CD4-positive, alpha-beta T cell treated with Interleukin-17A for 4 hours (primary cell): ENCODE measurements at places on chromosomes 16 and 17.

DNA sequence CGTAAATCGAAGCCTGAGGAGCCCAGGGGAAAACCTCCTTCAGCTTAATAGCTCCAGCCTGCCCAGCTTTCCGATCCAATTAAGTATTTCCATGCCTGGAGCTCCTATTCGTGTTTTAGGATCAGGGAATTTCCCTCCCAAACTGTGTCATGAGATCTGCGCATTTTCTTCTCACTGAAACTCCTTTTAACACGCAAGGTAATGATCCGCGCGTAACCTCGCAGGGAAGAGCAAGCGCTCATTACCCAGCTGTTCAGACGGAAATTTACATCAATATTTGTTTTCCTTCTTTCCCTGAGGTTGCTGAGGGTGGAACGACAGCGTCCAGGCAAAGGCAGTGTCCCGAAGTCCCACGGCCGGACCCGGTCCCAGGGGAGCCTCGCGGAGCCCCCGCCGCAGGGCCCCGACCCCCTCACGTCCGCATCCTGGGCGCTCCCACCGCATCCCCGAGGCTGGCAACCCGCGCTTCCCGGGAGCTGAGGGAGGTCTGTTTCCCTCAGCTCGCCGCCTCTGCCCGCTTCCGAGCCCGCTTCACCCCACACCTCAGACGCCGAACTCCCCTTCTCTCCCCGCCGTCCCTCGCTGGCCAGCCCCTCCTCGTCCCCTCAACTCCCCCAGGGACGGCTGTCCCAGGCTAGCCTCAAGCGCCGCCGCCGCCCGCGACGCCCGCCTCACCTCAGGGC, 415 bp downstream of the ABCA5 start:
- DNase-seq, result peak; percentile 17

- no peak for DNase-seq
Observed at GRCh38 chr16:19621445-19621844, 65.9 kb downstream of the VPS35L start.

DNA sequence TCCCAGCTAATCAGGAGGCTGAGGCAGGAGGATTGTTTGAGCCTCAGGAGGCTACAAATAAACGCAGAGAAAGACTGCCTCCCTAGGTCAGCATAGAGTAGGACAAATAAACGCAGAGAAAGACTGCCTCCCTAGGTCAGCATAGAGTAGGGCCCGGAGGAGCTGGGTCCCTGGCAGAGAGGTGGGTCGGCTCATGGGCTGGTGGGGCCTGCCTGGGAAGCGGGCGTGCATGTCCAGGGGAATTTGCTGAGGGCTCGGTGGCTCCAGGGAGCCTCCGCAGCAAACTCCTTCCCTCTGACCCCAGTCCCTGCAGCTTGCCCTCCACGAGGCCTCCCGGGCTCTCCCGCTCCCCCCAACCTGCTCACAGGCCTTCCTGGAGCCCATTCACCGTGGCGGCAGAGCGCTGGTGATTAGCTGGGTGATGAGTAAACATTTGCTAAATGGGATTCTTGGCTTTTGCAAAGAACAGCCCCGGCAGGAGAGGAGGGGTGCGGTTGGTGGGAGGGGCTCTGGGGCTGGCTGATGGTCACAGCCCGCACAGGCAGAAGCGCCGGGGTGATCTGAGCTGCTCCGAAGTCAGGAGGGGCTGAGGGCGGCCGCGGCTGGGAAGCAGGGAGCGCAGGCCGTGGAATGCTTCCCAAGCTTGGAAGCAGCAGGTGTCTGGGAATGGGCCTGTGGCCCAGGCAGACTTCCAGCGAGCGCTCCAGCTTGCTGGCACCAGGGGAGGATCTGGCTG, 93.1 kb downstream of the RTN4RL1 start:
- DNase-seq, result no peak

- DNase-seq, result peak; percentile 23
Observed at GRCh38 chr17:2707721-2708584, 3.6 kb downstream of the CLUH start.

DNA sequence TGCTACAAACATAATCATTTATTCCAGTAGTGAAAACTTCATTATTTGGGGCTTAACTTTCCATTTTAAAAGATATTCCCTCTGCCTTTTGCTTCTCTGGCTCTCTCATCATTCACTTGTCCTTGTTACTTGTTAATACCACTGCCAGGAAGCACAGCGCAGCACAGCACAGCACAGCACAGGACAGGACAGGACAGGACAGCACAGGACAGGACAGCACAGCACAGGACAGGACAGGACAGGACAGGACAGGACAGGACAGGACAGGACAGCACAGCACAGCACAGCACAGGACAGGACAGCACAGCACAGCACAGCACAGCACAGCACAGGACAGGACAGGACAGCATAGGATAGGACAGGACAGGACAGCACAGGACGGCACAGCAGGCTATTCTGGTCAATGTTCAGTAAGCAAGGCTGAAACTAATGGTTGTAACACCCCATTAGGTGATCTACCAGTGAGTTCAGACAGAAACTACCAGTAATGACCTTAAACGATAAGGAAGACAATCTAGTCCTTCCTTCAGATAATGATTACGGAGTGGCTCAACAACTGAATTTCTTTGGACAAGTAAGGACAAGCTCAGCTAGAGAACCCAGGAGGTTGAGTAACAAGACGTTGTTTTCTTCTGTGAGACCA, 31.9 kb downstream of the COG1 start:
- no peak for DNase-seq

DNA sequence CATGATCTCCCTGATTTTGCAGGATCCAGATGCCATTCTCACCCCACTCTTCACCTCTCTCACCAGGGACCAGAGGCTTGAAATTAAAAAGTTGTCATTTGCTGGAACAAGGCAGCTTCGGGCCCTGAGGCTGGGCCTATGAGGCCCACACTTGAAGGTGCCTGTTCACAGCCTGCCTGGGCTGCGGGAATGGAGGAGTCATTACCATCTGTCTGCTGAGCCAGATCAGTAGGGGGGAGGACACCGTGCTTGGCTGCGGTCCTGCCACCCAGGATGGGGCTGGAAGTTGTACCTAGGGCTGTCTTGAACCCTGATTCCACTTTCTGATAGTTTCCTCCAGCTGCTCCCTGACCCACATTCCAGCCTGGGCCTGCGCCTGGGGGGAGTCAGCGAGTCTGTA, 208.3 kb upstream of the N4BP1 start:
- no peak for DNase-seq

- DNase-seq, result peak; percentile 25
Observed at GRCh38 chr17:57939797-57940196, 15.4 kb downstream of the CUEDC1 start.

- no peak for DNase-seq
Observed at GRCh38 chr16:65572156-65572555, 450.3 kb upstream of the CDH11 start.

- DNase-seq, result peak; percentile 28
Observed at GRCh38 chr17:28076144-28076543, 33.7 kb downstream of the NLK start.

DNA sequence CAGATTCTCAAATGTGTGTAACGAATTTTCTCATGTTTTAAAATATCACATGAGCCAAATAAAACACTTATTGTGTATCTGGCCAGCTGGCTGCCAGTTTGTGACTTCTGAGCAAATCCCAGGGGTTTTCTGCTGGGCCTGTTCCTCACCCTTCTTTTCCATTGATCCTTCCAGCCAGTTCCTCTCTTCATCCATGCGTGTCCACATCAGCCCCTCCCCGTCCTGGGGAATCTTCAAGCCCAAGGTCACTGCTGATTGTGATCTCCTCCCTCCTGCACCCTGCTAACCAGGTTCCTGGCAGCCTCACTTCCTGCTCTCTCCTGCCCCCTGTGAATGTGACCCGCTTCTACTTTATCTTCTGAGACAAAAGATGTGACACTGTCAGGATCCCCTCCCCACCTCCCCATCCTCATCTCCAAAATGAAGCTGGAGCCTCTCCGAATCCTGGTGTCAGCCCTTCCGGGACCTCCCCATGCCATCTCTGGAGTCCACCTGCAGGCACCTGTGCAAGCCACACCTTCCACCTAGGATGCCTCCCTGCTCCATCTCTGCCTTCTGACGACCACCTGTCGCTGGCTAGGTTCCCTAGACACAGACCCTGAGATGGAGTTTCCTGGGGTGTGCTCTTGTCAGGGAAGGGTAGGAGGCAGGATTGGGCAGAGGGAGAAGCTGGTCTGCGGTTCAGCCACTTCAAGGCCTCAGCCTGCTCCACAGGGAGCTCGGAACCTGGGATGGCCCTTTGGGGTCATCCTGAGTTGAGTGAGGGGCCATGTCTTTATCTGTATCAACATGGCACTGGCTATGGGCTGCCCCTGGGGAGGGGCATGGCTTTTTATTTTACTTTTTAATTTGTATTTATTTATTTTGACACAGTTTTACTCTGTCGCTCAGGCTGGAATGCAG, 205.1 kb downstream of the KATNIP start:
- no peak for DNase-seq

GRCh38 chr17:69179227-69179952, 37.7 kb upstream of the ABCA6 start:
- no peak for DNase-seq

DNA sequence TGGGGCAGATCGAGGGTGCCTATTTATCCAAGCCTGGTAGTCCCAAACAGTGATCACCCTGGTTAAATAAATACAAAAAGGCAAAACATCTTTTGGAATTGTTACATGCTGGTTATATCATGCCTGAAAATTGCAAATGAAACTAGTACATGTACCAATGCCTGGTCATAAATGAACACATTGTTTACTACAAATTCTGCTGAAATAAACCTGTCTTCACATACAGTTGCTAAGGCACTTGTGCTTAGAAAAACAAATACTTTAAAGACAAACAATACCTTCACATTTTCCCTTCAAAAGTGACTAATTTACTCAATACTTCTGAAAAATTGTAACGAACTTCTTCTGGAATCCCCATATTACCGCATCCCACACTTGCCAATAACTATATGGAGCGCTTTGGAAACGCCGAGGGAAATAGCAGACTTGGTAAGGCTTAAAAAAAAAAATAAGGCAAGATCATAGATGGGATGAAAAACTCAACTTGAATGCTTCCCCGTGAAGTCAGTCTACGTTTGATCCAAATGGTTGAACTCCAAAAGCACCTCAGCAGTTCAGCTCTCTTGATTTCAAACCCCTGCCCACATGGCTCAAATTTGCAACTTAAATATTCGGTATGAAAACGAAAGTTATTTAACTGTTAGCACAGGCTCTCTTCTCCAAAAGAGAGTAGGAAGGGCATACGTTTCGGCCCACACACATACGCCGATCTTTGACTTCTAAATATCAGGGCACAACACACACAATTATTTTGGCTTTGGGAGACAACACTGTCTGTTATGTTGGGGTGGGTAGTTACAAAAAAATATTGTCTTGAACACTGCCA, 264.5 kb downstream of the NTN1 start:
- DNase-seq, result no peak

- no peak for DNase-seq
Observed at GRCh38 chr17:1914661-1915083, 84.9 kb downstream of the RPA1 start.

DNA sequence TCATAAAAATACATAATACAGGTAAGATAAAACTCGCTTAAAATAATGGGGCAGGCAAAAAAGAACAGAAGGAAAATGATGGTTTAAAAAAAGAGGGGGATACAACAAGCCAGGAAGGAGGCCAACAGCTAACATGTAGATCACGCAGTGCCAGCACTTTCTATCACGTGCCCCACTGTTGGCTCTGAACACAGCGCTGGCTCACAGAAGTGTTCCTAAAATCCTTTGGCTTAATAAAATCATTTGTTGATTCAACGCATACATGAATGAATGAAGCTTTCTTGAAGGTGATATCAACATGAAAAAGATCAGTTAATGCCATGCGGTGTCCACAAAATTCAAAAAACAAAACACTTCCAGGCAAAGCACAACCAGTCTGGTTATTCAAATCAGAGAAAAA, 8.5 kb downstream of the ITGAE start:
- no peak for DNase-seq

GRCh38 chr17:3573246-3574100, 15.9 kb upstream of the TRPV3 start:
- no peak for DNase-seq

GRCh38 chr16:22799113-22799512, 14.8 kb upstream of the HS3ST2 start:
- no peak for DNase-seq

- DNase-seq, result peak; percentile 48
Observed at GRCh38 chr17:49557312-49558024, 18.2 kb upstream of the NXPH3 start.

DNA sequence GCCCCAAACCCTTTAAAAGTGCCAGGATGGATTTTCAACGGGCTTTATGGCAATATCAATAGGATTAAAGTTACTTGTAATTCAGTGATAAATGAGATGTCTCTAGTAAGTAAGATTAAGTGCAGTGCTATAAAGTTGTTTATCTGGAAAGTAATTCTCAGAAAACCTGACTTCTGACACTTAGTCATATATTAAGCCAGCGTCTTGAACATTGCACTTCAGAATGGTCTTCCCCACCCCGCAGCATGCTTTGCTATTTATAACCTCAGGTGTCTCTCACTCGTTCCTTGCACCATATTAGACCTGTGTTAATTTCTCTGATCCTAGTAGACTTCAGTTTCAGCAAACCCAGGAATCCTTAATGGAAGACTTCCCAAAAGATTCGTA, 2.1 kb upstream of the MAF start:
- peak; percentile 21 for DNase-seq

DNA sequence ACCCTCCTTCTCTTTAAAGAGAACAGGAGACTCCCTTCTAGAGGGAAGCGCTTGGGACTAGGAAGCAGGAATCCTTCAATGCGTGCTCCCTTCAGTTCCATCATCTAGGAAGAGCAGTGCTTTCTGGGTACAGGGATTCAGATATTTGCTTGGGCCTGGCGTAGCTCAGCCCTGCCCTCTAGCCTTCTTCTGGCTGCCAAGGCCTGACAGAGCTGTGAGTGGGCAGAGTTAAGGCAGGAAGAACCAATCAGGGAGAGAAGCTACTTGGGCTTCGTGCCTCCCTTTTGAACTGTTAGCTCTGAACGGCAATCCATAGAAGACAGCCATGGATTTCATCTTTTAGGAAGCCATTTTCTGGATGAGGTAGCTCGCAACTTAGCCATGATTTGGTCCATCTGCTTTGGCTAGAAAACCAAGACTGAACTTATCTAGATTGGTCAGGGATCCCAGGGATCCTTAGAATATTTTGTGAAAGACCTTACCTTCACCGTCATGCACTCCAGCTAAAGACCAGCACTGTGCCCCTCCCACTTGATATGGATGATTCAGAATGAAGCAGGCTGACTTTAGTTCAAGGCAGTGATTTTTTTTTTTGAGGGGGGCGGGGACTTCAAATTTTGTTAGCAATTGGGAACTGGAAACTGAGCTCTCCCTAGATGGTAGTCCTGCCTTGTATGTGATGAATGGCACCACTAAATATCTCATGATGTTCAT, 2.5 kb upstream of the CORO6 start:
- DNase-seq, result peak; percentile 25

GRCh38 chr17:14069251-14070021, at the start of gene COX10:
Gene COX10 (plus strand): TSS chr17:14069504. CDS start chr17:14069606, 102 bp downstream.
- DNase-seq, result peak; percentile 88

DNA sequence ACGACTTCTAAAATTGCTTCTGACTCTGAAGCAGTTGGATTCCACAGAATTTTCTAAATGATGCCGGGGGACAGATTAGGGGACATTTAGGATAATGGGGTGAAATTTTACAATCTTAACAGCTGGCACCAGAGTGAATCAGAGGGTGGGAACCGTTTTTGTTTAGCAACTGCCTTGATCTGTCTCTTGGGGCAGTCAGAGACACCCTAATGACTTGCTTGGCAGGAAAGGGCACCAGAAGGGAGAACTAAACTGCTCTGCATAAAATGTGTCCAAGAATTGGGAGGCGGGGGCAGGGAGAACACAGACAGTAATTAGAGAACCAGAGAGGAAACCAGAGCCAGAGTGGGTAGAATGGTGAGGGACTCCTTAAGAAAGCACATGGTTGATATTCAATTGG, 6.1 kb upstream of the ABCC12 start:
- no peak for DNase-seq

GRCh38 chr17:43482103-43483012, 1.4 kb upstream of the DHX8 start:
- no peak for DNase-seq

GRCh38 chr16:86707581-86707980, 129.2 kb downstream of the FOXL1 start:
- no peak for DNase-seq
